ENCODE measurements at places on chromosomes 12 and 14.

DNA sequence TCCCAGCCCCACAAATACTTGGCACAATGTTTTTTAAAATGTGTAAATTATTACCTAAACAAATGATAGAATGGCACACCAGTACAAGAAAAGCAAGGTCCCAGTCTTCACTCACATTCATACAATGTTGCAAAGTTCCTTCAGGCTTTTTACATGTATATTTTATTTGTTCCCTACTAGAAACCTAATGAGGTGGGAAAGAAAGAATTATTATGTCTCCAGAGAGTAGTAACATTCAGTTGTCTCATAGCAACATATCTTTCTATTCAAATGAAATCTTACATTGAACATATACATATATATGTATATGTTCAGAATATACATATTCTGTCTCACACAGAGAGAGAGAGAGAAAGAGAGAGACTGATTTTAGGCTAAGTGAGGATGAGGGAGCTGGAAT, 85.2 kb downstream of the PLCZ1 start:
- DNase-seq, result no peak

DNA sequence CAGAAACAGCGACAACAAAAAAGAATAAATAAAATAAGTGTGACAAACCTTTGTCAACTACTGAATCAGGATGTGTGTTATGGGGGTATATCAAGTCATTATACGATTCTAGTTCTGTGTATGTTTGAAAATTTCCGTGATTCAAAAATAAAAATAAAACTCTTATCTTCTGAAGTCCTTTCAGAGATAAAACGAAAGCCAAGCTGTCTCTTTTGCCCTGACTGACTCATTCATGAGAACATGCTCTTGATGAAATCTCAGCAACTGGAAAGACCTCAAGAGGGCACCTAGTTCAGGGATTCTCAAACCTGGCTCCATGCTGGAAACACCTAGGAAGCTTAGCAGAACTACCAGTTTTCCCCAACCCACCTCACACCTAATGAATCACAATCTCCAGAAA, 9.2 kb downstream of the FOXN3 start:
- no peak for DNase-seq

- DNase-seq, result no peak
Observed at GRCh38 chr14:51872396-51872795, 12.0 kb downstream of the GNG2 start.

- DNase-seq, result peak; percentile 73
Observed at GRCh38 chr14:77301103-77301502, 19.6 kb downstream of the POMT2 start.

DNA sequence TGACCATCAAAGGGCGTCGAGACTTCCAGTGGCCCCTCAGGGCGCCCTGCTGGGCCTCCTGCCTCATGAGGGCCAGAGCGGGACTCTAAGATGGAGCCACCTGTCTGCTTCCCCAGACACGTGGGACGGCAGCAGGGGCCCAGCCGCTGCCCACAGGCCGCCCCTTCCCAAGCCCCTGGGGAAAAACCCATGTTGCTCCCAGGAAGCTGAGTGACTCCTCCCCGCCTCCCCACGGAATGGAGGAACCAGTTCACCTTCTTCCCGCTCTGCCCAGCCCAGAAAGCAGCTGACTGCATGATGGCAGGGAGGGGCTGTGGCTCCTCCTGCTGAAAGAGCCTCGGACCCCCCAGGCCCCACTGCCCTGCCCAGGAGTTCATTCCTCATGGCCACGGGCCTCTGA, 14.9 kb downstream of the RAB35 start:
- no peak for DNase-seq

GRCh38 chr12:108905725-108906124, 25.8 kb downstream of the DAO start:
- DNase-seq, result no peak

- DNase-seq, result no peak
Observed at GRCh38 chr14:65231286-65231980, 129.1 kb upstream of the MAX start.

- no peak for DNase-seq
Observed at GRCh38 chr14:33254861-33255395, 316.2 kb downstream of the NPAS3 start.

- no peak for DNase-seq
Observed at GRCh38 chr12:27000961-27001360, 13.2 kb downstream of the TM7SF3 start.

DNA sequence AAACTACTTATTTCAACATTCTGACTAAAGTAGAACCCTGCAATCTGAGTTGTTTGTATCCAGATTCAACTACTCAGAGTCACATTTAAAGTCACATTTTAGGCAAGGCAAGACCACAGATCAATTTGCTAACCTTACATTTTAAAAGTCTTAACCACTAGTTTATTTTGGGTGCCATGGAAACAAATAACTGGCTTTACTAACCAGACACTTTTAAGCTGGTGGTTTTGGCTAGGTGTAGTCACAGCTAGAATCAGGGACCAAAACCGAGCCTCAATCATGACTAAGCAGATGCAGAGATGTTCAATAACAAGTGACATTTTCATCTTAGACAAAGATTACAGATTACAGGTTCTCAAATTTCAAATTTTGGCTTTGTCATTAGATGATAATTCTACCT, 115.3 kb downstream of the PDE6H start:
- no peak for DNase-seq

DNA sequence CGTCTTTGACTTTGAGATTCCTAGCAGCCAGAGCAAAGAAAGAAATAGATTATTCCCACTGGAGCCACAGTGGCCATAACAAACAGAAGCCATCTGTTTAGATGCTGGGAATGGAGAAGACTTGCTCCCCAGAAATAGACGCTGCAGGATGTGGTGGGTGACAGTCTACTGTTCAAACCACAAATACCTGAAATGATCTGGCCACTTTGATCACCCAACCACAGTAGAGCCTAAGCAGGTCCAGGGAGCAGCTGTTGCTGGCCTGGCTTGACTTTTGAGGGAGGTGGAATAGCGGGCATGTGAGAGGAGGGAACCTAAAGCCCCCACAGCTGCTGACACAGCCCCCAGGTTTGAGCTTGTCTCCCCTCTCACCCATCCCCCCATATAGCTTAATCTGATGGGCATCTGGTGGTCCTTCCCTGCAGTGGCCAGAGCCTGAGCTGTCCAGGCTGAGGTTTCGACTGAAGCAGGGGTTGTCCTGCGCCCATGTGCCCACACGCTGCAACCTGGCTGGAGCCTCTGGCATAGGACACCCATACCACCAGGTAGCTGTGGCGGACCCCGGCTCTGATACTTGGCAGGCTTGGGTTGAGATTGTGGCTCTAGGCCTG, 38.7 kb downstream of the SH2B3 start:
- DNase-seq, result peak; percentile 58

DNA sequence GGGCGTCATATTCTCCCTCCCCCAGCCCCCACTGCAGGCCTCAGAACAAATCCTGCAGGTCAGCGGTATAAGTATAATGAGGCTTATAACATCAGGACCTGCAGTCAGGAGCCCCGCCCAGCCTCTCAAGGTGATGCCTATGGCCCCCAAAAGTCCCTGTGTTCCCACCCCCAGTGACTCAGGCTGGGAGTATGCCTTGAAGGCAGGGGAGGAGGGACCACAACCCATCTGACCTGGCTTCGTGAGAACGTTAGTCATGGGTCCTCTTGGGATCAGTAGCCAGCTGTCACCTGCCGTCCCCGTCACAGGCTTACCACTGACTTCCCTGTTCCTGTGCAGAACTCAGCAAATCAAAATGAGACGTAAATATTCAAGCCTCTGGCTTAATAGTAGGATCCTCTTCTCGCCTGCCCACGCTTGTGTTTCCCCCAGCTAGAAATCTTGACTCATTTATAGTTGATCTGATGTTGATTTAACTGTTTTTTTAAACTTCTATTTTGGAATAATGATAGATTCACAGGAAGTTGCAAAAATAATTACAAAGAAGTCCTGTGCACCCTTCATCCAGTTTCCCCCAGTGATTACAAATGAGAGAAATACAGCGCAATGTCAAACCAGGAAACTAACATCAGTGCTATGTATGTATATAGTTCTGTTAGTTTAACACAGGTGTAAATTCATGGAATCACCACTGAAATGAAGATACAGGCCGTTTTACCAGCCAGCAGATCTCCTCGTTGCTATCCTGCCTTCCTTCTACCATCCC, 107.5 kb downstream of the ADGRD1 start:
- DNase-seq, result no peak

DNA sequence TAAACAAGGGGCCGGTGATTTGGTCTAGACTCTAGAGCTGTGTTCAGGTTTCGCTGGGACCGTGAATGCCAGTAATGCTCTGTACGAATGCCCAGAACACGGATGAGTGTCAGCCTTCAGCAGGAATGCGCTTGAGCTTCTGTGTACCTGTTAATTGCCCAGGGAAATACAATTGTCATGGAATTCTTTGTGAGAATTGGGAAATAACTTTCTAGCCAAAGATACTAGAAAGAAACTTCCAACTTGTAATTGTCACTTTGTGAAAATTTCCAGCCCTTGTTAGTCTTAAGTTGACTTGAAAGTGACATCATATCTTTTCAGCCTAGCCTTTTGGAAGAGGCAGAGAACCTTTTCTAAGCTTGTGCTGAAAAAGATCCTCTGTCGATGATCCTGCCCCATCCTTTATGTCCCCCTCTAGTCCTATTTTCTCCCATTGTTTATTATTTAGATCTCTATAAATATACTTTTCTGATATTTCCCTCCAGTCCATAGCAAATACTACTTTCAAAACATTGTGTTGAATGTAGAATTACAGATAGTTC, 2.7 kb downstream of the CHST11 start:
- DNase-seq, result no peak

- DNase-seq, result no peak
Observed at GRCh38 chr12:29582146-29582545, 84.7 kb upstream of the OVCH1 start.
